ENCODE measurements at places on chromosomes 13 and 19.

DNA sequence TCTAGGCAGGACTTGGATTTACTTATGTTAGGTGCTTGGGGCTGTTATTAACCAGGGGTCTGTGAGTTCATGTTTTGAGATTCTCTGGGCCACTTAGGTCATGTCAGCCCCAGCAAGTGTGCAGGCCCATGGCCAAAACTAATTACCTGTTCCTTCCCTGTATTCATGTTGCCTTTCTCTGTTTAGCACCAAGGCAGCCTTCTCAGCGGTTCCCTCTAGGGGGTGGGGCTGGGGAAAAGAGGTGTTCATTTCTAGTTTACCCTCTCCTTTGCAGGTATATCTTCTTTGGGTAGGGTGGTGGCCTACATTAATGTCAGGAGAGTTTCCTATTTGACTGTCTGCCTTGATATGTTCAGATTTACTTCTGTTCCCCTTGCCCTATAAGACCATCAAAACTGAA, 61.7 kb downstream of the PDS5B start:
- DNase-seq = no peak

DNA sequence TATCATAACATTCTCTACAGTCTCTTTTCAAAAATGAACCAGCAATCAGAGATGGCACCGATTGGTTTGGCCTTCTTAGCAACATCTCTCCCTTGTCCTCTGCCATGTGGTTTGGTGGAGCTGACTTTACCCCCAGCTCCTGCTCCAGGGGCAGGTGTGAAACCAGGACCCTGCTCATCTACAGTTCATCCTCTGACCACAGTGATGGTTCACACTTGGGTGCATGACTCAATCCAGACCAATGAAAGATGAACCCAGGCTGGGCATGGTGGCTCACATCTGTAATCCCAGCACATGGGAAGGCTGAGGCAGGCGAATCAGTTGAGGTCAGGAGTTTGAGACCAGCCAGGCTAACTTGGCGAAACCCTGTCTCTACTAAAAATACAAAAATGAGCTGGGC, 33.6 kb upstream of the FFAR2 start:
- no peak for DNase-seq

GRCh38 chr13:96684469-96684868, 309.8 kb downstream of the OXGR1 start:
- no peak for DNase-seq

- no peak for DNase-seq
Observed at GRCh38 chr19:45231891-45232290, 13.3 kb downstream of the EXOC3L2 start.

DNA sequence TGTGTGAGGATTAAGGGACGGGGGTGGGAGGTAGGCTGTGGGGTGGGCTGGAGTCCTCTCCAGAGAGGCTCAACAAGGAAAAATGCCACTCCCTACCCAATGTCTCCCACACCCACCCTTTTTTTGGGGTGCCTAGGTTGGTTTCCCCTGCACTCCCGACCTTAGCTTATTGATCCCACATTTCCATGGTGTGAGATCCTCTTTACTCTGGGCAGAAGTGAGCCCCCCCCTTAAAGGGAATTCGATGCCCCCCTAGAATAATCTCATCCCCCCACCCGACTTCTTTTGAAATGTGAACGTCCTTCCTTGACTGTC, 5.5 kb downstream of the FOSB start:
- DNase-seq = no peak

DNA sequence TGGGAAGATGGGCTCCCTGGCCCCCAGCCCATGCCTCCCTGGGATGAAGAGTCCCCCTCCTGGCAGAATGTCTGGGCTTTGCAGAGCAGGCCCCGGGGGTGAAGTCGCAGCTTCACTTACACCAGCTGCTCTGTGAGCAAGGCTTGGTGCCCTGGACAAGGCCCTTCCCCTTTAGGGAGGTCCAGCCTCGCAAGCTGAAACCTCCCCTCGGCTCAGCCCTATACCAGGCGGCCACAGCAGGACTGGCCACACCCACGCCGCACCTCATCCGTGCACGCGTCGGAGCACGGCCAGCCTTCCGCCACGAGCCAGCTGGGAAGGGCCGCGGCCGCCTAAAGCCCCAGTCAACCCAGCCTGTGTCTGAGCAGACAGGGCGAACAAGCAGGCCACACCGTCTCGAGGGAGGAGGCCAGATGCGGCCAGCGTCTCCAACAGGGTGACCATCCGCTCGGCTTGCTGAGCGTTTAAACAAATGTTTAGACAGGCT, 83.2 kb upstream of the MCF2L start:
- DNase-seq = no peak

DNA sequence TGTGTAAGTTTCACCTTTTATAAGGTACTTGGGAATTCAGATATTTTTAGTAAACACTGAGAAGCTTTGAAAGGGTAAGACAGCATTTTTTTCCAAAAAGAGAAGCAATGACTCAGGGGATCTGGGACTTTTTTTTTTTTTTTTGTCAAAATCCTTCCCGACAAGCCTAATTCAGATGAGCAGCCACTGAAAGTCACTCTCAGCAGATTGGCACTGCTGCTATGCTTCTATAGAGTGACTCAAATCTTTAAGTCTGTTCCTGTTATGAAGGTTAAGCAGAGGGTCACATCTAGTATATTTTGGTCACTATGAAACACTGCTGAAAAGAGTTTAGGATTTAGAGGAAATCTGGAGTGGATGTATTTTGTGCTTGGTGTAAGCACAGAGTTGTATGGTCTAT, 571.1 kb downstream of the MYO16 start:
- DNase-seq = no peak

GRCh38 chr13:93260591-93260990, 34.0 kb downstream of the GPC6 start:
- DNase-seq = no peak

- DNase-seq = no peak
Observed at GRCh38 chr13:104321756-104322155, 1255.5 kb upstream of the SLC10A2 start.

DNA sequence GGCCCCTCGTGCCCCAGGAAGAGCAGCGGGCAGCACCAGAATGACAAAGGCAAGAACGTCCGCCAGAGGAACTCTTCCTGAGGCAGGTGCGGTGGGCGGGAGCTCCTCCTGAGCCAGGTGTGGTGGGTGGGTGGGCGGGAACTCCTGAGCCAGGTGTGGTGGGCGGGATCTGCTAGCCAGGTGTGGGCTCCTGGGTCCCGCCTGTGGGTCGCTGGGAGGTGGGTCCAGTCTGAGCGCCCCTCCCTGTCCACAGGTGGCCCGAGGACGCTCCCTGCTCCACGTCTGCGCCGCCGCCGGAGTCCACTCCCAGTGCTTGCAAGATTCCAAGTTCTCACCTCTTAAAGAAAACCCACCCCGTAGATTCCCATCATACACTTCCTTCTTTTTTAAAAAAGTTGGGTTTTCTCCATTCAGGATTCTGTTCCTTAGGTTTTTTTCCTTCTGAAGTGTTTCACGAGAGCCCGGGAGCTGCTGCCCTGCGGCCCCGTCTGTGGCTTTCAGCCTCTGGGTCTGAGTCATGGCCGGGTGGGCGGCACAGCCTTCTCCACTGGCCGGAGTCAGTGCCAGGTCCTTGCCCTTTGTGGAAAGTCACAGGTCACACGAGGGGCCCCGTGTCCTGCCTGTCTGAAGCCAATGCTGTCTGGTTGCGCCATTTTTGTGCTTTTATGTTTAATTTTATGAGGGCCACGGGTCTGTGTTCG, 7.0 kb upstream of the HCN2 start:
- DNase-seq = no peak

GRCh38 chr13:85592211-85592610, 207.0 kb downstream of the SLITRK6 start:
- DNase-seq = no peak

GRCh38 chr19:43623889-43624670, 4.7 kb upstream of the ZNF428 start:
- DNase-seq = no peak

GRCh38 chr13:113109151-113110047, 3.8 kb downstream of the F7 start:
- no peak for DNase-seq

GRCh38 chr13:19239114-19239860, 57.7 kb upstream of the TUBA3C start:
- no peak for DNase-seq

DNA sequence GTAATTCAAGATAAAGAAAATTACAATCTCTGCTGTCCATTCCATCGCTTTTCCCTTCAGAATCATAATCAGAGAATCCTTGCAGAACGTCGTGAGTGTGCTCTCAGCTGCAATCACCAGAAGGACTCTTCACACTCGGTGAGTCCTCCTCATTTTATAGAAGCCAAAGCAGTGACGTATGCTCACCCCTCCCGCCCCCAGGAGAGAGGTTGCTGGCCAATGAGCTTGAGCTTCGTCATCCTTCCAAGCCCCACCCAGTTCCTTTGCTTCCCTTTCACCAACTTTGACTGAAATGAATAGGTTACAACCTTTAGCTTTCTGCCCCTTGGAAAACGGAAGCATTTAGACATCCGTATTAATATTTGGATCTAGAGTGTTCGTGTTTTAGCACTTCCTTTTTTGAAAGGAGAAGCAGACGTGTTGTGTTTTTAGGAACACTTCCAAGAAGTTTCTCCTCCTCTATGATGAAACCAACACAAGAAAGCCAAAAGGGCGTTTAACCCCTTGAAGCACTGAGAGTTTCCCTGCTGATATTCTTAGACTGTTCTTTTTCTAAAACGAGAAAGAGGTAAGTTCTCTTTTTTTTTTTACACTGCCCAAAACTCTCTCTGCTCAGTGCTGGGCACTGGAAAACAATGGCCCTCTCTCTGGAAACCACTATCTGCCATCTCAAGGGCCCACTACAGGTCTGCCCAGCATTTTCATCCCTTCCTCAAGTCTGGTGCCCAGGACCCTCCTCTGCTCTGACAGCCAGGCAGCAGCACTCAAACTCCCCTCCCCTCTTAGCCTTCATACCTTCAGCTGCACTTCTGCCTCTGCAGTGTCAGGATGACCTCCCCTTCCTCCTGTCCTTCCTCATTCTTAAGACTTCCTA, 44.3 kb upstream of the CEACAM21 start:
- peak; percentile 62 for DNase-seq

GRCh38 chr19:827314-827709, 325 bp upstream of the AZU1 start:
- no peak for DNase-seq

- no peak for DNase-seq
Observed at GRCh38 chr13:45185286-45185685, 15.6 kb downstream of the KCTD4 start.

DNA sequence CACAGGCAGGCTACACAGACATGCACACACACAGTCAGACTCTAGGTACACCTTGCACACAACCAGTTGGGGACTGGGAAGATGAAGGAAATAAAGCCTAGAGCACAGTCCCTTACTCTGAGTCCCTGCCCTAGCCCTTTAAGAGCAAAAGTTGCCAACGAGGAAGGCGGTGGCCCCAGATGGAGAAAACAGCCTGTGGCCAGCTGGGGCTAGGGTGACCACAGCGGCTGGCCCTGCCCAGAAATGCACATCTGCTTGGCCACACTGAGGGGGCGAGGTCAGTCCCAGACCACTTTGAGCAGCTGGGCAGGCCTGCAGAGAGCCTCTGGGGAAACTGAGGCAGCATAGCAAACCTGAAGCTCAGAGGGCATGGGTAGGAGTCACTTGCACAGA, 52.3 kb downstream of the PTPRS start:
- no peak for DNase-seq

DNA sequence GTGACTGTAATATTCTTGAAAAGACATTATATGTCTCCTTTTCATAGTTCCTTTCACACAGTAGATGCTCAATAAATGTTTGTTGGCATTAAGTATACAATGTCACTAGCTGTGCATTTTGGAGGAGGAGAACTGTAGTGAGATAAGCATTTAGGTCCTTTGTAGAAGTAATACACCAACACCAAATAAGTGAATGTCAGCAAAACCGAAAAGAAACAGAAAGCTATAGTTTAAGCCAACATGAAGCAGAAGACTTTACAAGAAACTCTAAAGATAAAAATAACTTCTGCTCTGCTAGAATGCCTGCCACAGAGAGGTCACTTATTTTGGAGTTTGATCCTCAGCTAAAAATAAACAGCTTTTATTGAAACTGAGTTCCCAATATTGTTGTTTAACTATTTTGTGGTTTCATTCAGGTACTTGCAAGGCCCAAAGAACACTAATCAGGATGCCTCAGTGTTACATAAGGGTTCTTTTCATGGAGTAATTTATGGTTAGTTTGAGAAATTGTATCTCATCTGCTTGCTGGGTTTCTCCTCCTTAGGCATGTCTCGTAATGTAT, 86.2 kb downstream of the STARD13 start:
- no peak for DNase-seq

DNA sequence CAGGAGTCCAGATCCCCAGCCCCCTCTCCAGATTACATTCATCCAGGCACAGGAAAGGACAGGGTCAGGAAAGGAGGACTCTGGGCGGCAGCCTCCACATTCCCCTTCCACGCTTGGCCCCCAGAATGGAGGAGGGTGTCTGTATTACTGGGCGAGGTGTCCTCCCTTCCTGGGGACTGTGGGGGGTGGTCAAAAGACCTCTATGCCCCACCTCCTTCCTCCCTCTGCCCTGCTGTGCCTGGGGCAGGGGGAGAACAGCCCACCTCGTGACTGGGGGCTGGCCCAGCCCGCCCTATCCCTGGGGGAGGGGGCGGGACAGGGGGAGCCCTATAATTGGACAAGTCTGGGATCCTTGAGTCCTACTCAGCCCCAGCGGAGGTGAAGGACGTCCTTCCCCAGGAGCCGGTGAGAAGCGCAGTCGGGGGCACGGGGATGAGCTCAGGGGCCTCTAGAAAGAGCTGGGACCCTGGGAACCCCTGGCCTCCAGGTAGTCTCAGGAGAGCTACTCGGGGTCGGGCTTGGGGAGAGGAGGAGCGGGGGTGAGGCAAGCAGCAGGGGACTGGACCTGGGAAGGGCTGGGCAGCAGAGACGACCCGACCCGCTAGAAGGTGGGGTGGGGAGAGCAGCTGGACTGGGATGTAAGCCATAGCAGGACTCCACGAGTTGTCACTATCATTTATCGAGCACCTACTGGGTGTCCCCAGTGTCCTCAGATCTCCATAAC, at the start of gene APOE:
TSS of gene APOE (plus strand) at position 360 of the 724 bp plus-strand sequence. CDS start 829 bp downstream, outside the sequence.
- DNase-seq = no peak

DNA sequence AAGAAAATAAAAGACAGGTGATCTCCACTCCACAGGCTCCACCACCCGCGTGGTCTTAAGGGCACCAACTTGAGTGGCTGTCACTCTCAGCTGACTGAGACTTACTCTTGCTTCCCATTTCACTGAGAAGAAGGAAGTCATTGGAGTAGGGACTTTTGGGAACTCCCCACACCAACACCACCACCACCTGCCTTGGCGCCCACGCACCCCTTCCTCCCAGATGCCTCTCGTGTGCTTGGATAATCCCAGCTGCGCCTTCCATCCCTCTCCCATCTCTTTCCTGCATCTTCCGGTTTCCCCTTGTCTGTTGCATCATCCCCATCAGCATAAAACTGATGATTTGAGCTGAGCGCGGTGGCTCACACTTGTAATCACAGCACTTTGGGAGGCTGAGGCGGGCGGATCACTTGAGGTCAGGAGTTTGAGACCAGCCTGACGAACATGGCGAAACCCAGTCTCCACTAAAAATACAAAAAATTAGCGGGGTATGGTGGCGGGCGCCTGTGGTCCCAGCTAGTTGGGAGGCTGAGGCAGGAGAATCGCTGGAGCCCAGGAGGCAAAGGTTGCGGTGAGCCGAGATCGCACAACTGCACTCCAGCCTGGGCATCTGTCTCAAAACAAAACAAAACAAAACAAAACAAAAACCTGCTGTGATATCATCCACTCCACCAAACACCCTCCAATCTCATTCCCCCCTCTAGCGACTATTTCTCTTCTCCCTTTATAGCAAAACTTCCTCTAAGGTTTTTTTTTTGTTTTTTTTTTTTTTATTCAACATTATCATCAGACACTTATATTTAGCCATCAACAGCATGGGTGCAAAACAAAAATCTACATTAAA, 25.5 kb downstream of the AP2S1 start:
- no peak for DNase-seq
